ENCODE measurements at places on chromosomes 11 and 22. TPM values are rescaled to one million over a fixed set of nuclear protein-coding genes. Genes with fewer than 3 reads are reported as not detected.
A peak's percentile ranks its signal among the peaks of the same experiment; 100 is the strongest.

DNA sequence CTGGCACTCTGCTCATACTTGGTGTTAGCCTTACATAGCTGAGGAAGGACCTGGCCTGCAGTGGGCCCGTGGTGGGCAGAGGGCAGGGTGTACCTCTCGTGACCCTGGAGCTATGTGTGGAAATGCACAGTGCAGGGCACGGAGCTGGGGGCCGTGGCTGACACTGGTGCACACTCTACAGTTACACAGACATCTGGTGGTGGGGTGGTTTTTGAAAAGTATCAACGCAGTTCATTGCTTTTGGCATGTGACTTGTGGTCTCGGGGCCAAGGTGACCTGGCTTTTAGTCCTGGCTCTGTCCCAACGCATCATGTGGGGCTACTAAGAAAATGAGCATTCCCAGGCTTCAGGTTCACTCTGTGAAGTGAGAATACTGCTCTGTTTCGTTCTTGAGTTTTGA, 553.6 kb downstream of the NTM start:
- H3K36me3 ChIP-seq, result no peaks in the 10 kb centered on the region
- H3K4me1 ChIP-seq, result no peaks in the 10 kb centered on the region
- no peaks in the 10 kb centered on the region for H3K27me3 ChIP-seq
- H3K27ac ChIP-seq, result no peak overlapping the region
- no peak for DNase-seq

DNA sequence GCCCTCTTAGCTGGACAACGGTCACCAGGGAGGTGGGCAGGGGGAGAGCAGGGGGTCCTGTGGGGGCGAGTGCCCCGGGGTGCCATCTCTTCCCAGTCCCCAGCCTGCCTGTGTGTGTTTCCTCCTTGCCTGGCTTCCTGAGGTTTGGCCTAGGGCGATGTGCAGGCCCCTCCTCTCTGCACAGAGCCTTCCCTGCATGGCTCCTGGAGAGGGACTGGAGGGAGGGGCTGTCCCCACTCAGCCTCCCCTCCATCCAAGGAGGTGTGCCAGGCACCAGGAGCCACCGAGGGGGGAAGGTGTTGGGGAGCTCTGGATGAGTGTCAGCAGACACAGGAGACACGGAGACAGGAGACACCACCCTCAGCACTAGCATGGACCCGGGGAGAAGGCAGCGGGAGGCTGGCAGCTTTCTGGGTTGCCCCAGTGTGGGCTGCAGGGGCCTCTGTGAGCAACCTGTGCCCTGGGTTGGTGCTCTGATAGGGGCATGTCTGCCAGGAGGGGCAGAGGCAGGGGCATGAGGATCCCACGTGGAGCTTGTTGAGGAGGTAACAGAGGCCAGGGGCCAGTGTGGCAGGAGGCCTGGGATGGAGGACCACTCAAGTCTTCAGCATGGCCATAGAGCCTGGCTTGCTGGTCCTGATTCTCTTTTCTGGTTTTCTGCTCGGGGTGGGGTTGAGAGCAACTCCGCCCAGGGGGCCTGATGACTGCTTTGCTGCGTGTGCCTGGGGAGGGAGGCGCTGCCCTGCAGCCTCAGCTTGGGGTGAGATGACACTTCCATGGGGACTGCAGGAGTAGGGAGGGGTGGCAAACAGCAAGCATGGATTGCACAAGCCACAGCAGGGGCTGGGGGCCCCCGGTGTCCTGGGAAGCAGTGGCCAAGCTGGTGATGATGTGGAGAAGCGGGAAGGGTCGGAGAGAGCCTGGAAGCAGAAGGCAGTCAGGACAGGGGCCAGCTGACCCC, 78.8 kb downstream of the ST3GAL4 start:
- H3K4me1 ChIP-seq, result peaks cover 24% of the 10 kb centered on the region
- DNase-seq, result no peak
- no peaks in the 10 kb centered on the region for H3K27me3 ChIP-seq
- H3K36me3 ChIP-seq, result no peaks in the 10 kb centered on the region

GRCh38 chr11:109789901-109790300, 303.3 kb upstream of the ZC3H12C start:
- H3K27ac ChIP-seq, result no peak overlapping the region
- no peaks in the 10 kb centered on the region for H3K4me1 ChIP-seq
- H3K36me3 ChIP-seq, result no peaks in the 10 kb centered on the region

OR8D1 gene
- total RNA-seq, result not detected

- no peaks in the 10 kb centered on the region for H3K36me3 ChIP-seq
- H3K27me3 ChIP-seq, result no peaks in the 10 kb centered on the region
- peaks cover 54% of the 10 kb centered on the region for H3K4me1 ChIP-seq
- peak overlapping the region; percentile 87 for H3K27ac ChIP-seq
- DNase-seq, result no peak
These were observed 1.1 kb downstream of the RRP8 start for GRCh38 chr11:6602096-6602940.

DNA sequence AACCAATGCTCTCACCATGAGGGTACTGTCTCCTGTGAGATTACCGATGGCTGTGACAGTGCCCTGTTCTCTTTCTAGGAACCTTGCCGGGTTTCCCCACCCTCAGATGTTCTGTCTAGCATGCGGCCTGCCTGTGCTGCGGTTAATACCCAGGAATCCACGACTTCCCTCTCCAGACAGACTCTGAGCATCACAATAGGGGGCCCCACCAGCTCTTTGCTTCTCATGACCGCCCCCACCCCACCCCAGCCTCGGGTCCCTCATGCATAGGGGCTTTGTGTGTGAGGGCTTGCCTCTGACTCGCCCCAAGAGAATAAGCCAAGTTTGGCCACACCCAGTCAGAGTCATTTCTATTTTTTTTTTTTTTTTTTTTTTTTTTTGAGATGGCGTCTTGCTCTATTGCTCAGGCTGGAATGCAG, 10.3 kb downstream of the PARVG start:
- DNase-seq, result no peak
- H3K36me3 ChIP-seq, result no peaks in the 10 kb centered on the region
- H3K27ac ChIP-seq, result no peak overlapping the region

HBG1 gene
- not detected for total RNA-seq

GRCh38 chr11:111833524-111833923, 37.9 kb downstream of the ALG9 start:
- H3K4me1 ChIP-seq, result no peaks in the 10 kb centered on the region
- H3K4me3 ChIP-seq, result no peak overlapping the region
- DNase-seq, result no peak
- no peaks in the 10 kb centered on the region for H3K27me3 ChIP-seq

DNA sequence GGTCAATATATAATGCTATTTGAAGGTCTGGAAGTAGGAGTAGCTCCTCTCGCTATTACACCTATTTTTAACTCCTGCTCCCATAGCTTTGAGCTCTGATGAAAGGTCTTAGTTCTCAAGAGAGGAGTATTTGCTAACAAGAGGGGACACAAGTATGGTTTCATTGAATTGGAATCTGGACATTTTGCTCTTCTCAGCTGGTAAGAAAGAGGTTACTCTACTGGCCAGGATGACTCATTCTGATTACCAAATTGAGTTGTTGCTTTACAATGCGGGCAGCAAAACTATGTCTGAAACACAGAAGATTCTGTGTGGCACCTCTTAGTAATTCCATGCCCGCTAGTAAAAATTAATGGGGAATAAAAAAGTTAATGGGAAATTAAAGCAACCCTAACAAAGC, 63.6 kb upstream of the EP300 start:
- no peaks in the 10 kb centered on the region for H3K27me3 ChIP-seq
- H3K27ac ChIP-seq, result peak overlapping the region; percentile 73
- peaks cover 12% of the 10 kb centered on the region for H3K4me1 ChIP-seq
- DNase-seq, result no peak
- H3K4me3 ChIP-seq, result no peak overlapping the region
- H3K36me3 ChIP-seq, result no peaks in the 10 kb centered on the region

DNA sequence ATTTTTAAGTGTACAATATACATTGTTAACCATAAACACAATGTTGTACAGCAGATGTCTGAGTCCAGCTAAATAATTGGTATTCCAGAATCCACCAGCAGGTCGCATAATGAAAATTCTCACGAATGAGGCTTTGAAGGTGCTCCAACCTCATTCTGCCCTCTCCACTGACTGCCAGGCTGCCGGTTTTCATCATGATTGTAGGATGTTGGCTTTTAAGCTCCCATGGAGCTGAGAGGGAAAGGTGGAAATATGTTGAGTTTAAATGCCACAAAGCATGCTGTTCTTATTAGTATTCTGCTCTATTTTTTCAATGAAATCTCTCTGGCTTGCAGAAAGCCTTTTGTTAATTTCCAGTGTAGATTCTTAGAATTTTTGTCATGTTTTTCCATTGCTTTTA, 337.2 kb upstream of the DDI1 start:
- H3K4me3 ChIP-seq, result no peak overlapping the region
- no peaks in the 10 kb centered on the region for H3K27me3 ChIP-seq
- DNase-seq, result no peak
- peaks cover 9% of the 10 kb centered on the region for H3K4me1 ChIP-seq

GRCh38 chr22:44340271-44341239, 27.8 kb upstream of the SHISAL1 start:
- DNase-seq, result no peak
- H3K36me3 ChIP-seq, result no peaks in the 10 kb centered on the region
- H3K27me3 ChIP-seq, result no peaks in the 10 kb centered on the region
- H3K4me3 ChIP-seq, result no peak overlapping the region
- H3K27ac ChIP-seq, result peak overlapping the region; percentile 76

DNA sequence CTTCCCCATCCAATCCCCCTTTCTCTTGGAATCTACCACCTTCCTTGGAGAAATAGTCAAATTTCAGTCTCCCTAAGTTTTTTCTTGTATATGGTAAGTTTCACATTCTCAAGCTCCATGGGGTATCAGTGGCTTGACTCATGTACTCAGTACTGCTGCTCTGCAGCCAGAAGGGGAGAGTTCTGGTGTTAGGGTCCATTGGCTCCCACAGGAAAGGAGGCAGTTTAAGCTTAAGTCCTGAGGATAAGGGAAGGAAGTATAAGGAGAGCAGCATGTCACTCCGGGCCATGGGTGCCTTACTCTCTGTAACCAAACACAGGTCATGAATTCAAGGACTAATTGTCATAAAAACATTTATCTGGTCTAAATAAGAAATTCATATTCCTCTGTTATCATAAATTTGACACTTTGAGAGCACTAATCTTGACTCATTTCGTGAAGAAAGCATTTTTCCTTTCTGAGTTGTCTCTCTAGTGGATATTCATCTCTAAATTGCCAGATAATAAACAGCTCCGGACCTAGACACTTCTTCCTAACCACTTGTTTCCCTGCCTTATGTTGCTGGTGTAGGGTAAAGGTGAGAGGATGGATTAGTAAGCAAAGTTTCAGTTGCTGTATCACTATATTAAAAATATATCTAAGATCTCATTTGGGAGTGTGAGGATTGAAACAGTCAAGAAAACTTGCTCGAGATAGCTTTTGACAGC, 20.1 kb upstream of the SORL1 start:
- H3K4me1 ChIP-seq, result peaks cover 8% of the 10 kb centered on the region
- no peak overlapping the region for H3K27ac ChIP-seq
- no peak overlapping the region for H3K4me3 ChIP-seq
- H3K36me3 ChIP-seq, result no peaks in the 10 kb centered on the region
- H3K27me3 ChIP-seq, result no peaks in the 10 kb centered on the region

APOL5 gene
- not detected for total RNA-seq

GRCh38 chr11:118902336-118903203, 18.9 kb downstream of the CXCR5 start:
- peaks cover 10% of the 10 kb centered on the region for H3K4me1 ChIP-seq
- H3K27ac ChIP-seq, result no peak overlapping the region
- peak; percentile 76 for DNase-seq
- H3K4me3 ChIP-seq, result no peak overlapping the region
- no peaks in the 10 kb centered on the region for H3K27me3 ChIP-seq

GRCh38 chr22:16975155-16975885, 32.7 kb downstream of the GAB4 start:
- H3K4me3 ChIP-seq, result no peak overlapping the region
- no peaks in the 10 kb centered on the region for H3K36me3 ChIP-seq
- H3K4me1 ChIP-seq, result no peaks in the 10 kb centered on the region
- no peak overlapping the region for H3K27ac ChIP-seq
- no peaks in the 10 kb centered on the region for H3K27me3 ChIP-seq

DNA sequence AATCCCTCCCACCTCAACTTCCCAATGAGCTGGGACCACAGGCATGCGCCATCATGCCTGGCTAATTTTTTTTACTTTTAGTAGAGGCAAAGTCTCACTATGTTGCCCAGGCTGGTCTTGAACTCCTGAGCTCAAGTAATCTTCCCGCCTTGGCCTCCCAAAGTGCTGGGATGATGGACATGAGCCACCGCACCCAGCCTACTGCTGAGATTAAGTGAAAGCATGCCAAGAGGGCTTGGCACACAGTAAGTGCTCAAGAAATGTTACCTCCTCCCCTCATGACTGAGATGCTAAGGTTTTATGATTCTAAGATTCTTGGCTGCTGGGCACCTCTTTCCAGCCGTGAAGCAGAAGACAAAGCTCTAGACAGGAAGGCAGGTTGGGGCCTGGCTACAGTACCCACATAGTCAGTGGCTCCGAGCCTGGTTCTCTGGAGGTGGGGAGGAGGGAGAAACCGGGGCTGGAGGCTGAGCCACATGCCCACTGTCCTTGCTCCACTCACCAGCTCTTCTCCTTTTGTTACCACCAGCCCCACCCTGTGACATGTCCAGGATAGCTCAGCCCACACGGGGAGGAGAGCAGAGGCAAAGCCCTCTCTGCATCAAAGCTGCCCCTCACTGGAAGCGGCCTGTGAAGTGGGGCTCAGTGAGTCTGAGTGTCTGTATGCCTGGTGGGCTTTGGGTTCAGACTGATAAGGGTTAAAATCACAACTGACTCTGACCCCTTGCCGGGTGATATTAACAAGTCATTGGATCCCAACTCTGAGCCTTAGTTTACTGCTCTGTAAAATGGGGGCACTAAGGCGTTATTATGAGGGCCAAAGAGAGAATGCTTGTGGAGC, 12.9 kb downstream of the ARHGEF17 start:
- DNase-seq, result no peak
- peak overlapping the region; percentile 90 for H3K27ac ChIP-seq
- H3K4me1 ChIP-seq, result peaks cover 98% of the 10 kb centered on the region
- no peaks in the 10 kb centered on the region for H3K36me3 ChIP-seq
- no peak overlapping the region for H3K4me3 ChIP-seq
- H3K27me3 ChIP-seq, result no peaks in the 10 kb centered on the region

- no peaks in the 10 kb centered on the region for H3K27me3 ChIP-seq
- H3K36me3 ChIP-seq, result no peaks in the 10 kb centered on the region
- no peak for DNase-seq
These were observed 1.1 kb downstream of the RBFOX2 start for GRCh38 chr22:36027579-36027934.

OR2AG2 gene
- total RNA-seq, result not detected

APLNR gene
- total RNA-seq, result 2.9 TPM

CHRNA10 gene
- total RNA-seq, result not detected

DNA sequence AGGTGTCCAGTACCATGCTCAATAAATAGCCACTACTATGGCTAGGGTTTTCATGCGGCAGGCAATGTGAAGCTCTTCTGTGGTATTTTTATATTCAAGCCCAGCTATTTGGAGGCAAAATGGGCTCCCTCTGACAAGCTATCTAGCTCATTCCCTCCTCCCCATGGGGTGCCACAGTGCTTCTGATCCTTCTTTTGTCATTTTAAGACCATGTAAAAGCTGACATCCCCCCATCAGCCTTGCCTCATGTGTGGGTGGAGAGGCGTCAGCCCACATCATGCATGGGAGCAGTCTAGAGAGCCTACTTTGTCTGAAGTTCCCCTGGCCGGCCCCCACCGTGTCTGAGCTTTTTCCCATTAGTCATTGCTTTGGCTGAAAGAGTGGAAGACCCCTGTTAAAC, 59.8 kb downstream of the NAV2 start:
- no peaks in the 10 kb centered on the region for H3K36me3 ChIP-seq
- peaks cover 7% of the 10 kb centered on the region for H3K4me1 ChIP-seq
- H3K4me3 ChIP-seq, result no peak overlapping the region
- DNase-seq, result no peak
- no peaks in the 10 kb centered on the region for H3K27me3 ChIP-seq
